ENCODE measurements at places on chromosomes 2 and 18.

DNA sequence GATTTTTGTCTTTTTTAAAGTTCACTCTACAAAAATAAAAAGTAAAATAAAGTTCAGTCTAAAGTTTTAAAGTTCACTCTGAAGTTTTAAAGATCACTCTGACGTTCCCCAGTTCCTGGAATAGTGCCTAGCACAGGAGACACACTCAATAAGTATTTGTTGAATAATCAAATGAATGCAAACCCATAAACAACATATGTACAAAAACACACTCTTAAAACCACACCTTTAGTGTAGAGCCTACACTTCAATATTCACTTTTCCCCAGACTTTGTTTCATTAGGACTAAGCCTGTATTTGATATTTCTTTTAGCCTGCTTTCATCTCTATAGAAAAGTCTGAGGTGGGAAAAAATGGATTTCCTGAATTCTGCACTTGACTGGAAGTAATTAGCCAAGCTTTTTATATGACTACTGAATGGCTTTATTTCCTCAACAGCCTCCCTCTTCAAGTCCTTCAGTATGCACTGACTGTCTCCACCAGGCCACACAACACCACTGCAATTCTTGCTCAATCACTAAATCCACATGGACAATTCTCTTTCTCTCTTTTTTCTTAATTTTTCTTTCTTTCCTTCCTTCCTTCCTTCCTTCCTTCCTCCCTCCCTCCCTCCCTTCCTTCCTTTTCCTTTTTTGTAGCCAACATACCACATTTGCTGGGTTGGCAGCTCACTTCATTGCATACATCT, 104.6 kb downstream of the SS18 start:
- no peak for DNase-seq

DNA sequence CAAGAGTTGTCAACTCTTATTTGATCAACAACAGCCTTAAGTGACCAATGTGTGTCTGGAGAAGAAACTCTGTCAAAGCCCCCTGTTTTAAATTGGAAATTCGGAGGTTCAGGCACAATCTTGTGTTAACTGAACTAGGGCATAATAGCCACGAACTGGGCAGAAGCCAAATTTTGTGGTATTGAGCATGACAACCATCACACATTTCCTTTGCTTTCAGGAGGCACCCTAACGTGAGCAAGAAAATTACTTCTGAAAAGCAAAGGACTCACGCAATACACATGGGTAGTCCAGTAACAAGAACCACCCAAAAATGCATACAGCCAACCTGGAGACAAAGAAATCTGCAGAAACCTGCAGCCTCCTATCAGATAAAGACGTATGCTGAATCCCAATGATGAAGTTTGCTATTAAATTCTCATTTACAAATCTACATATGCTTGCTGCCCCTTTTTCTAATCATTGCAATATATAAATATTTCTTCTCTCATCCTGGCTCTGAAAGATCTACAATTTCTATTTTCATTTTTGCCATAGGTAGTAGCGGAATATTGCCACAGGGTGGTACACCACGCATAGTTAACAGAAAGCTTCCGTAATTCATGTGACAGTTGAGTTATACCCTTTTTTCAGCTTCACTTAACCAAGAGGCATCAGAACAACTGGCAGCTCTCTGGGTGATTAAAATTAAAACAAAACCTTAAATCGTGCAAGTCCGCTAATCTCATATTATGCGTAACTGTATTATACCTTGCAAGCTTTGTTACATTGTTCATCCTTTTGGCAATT, 495.8 kb downstream of the NRXN1 start:
- no peak for DNase-seq

DNA sequence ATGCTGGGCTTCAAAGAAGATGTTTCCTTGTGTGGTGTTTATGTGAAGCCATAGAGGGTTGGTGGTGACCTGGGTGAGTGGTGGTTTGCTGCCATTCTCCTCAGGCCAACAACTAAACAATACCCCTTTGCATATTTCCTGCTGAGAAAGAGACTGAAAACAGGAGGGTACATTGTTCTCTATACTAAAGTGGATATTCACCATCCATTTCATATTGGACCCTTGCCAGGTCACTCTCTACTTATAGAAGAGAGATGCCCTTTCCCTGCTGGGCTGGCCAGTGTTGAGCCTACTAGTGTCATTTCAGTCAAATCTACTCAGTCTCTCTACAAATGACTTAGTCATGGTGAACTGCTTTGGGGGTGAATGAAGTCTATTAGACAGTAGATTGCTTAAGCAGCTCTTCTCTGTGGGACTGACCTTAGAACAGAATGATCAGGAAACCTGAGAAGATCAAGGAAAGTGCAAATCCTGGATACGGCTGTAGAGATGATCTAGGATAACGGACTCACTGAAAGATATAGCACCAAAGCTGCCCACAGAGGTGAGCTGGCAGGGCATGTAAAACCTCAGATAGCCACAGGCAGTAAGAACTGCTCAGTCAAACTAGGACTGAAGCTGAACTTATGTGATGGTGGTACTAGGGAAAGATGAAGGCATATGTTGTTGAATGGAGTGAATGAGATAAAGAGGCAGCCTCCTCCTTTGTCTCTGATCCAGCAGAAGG, 154.9 kb downstream of the MYO3B start:
- DNase-seq: no peak

DNA sequence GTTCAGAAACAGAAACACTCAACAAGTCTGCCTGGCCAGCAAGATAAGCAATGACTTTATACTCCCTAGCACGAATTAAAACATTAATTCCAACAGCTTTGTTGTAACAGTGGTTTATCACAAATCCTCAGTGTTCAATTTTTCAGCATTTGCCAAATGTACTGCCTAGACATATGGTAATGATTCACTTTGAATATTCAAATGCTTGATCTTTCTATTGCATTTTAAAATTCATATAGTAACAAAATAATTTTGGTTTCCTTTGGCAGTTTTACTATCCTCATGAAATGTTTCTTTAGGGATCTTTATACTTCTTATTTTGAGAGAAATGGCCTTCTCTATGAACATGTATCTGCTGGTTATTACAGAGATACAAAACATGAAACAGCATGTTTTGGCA, 851.8 kb upstream of the NXPH2 start:
- no peak for DNase-seq

- DNase-seq: no peak
These were observed 93.0 kb downstream of the COL6A3 start for GRCh38 chr2:237320801-237321560.

DNA sequence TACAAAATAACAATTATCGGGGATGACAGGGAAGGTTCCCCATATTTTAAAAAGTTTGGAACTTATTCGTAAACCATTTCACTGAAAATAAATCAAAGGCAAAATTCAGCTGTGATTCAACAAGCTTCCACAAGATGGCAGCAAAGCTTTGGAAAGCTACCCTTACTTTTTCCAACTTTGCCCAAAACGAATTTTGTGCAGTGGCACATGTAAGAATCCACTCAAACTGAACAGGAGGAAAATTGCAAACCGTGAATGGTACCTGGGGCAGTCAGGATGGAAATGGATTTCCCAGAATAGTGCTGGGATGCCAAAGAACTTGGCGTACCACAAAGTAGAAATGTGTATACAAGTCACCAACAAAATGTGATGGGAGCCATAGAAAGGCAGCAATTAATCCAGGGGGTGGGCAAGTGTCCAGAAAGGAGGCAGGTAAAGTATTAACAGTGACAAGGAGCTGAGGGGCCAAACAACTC, 10.7 kb downstream of the RPL31 start:
- DNase-seq: no peak

DNA sequence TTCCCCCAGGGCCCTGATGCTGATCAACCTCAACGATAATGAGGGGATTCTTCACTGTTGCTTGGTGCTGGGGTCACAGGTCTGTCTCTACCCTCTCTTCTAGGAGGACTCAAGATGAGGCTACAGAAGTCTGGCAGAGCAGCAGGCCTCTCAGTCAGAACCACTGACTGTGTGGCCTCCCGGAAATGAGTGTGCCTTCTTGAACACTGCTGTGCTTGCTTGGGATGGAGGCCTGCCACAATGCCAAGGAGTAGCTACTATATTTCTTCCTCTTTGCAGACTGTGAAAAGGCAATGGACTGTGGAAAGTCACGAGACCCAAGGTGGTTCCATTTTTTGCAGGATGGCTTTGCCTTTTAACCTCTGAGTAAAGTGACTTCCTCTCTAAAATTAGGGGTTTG, 5.8 kb upstream of the HOXD1 start:
- no peak for DNase-seq

DNA sequence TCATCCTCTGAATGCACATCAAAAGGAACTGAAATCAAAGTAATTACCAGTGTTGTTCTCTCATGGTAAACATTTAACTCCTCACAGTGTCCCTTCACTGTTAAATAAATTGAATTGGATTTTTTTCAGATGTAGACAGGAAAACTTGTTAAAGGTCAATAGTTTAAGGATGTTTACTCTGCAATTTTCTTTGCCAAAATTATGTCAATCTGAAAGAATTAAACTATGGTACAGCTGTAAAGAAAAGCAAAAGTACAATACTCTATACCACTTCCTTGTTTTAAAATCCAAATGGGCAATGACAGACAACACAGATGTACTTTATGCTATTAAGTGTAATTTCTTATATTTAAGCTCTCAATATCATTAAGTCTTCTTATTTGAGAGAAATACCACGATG, 153.2 kb downstream of the WDPCP start:
- no peak for DNase-seq

- DNase-seq: no peak
These were observed 955.2 kb upstream of the CELF4 start for GRCh38 chr18:38520786-38521185.

DNA sequence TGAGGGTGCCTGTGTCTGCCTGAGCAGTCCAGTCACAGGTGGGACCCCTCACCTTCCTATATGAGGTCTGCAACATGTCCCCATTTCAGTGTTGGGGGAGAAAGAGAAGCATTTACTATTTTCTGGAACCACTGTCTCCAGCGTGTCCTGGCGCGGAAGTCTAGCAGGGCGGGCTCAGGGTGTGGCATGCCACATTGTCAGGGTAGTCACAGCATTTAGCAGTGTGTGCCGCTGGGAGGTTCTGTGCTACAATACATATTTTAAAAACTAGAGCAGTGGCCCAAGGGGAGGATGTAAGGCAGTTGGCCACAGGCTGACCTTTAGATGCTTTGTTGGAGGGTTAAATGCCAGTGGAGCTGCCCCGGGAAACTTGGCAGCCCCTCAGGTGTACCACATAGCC, 12.5 kb downstream of the UBE2F start:
- no peak for DNase-seq

GRCh38 chr2:25566694-25567093, 106.7 kb downstream of the DTNB start:
- no peak for DNase-seq

- DNase-seq: no peak
These were observed 55.8 kb downstream of the CTIF start for GRCh38 chr18:48594471-48595094.

DNA sequence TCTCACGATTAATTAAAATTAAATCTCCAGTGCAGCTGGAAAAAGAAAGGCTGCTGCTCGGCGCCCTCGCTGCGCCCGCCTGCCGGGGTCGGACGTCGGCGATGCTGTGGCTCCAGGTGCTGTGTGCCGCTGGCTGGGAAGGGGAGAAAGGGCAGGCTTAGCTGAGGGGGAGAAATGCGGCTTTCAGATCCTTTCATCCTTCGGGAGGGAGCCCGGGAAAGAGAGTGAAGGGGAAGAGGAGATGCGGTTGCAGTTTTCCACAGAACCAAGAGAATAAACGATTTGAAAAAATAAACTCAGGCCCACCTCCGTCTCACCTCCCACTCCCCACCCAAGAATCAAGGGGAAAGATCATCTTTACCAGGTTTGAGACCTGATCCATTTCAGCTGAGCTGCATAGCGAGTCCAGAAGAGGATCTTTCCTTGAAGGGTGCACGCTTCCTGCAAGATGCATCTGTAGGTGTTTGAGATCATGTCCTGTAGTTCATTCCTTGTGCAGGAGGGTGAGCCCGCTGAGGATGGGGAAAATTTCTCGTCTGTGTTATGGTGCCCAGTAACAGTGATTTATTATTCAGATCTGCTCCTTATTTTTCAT, 495 bp downstream of the TMEM169 start:
- no peak for DNase-seq

DNA sequence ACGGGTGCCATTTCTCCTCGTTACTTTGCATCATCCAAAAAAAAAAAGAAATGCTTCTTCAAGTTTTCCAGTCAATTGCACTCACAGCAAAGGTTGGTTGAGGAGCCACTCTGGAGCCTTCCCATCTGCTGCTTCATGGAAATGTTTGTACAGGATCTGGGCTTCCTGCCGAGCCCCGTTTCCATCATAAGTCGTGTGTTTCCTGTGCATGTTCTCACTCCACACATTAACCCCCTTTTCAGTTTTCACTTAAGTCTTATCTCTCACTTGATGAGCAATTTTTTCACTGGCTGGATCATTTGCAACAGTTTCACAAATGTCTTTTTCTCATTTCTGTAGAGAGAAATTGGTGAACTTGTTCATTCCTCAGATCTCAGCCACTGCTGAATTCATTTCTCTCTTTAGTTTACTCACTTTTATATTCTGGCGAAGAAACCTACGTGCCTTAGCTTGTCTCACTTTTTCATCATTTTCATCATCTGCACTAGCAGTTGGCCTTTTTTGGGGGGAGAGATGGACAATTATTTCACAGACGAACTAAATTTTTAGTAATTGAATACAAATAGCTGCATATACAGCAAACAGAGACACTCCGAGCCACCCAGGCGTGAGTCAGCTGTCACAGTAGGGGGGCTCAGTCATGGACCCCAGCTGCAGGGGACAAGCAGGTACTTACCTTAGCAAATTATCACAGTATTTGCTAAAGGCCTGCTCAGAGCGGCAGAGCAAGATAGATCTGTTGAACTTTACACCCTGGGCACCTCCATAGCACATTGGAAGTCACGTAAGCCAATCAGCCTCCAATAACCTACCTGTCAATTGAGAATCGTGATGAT, 750.8 kb upstream of the ID2 start:
- no peak for DNase-seq

GRCh38 chr2:173393636-173394035, 39.0 kb downstream of the CDCA7 start:
- no peak for DNase-seq

GRCh38 chr2:190467575-190468083, 59.5 kb downstream of the MFSD6 start:
- DNase-seq: no peak

DNA sequence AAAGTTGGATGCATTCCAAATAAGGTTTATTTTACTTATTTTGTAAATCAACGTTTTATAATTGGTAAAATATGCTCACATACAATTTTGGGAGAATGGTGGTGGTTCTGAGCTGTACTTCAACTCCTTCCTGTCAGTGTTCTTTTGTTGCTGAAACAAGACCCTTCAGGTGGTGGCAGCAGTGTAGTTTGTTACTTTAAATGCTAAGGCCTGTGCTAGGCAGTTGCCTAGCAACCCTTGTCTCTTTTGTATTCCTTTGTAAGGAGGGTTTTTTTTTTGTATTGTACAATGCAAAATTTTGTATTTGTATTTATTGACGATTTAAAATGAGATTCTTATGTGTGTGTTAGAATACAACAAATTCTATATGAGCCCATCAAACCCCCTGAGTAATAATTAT, 166.0 kb upstream of the FAM98A start:
- DNase-seq: no peak

GRCh38 chr18:50573679-50574078, 13.8 kb downstream of the MAPK4 start:
- no peak for DNase-seq

All from AG04449 (cell line).